ENCODE measurements at places on chromosomes 6 and 20.
A peak's percentile ranks its signal among the peaks of the same experiment; 100 is the strongest.

GRCh38 chr6:95784869-95785268 lies 207.5 kb downstream of the MANEA start:
- DNase-seq = no peak

DNA sequence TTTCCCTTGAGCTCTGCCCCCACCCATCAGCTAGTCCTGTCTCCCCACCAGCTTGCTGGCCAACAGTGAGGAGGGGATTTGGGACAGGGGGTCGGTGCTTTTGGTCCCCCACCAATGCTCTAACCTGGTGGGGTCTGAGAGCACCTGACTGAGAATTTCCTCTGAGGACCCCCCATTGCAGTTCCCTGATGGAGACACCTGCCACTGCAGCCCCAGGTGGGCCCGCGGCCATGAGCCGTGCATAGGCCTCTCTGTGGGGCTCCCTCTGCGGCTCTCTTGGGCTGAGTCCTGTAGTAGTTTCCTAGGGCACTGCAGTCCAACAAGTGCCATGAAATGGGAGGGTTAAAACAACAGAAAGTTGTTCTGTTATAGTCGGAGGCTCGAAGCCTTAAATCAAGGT lies 172.2 kb upstream of the SNX9 start:
- DNase-seq = no peak

GRCh38 chr20:497979-498378 lies 35.6 kb upstream of the TBC1D20 start:
- DNase-seq = no peak

DNA sequence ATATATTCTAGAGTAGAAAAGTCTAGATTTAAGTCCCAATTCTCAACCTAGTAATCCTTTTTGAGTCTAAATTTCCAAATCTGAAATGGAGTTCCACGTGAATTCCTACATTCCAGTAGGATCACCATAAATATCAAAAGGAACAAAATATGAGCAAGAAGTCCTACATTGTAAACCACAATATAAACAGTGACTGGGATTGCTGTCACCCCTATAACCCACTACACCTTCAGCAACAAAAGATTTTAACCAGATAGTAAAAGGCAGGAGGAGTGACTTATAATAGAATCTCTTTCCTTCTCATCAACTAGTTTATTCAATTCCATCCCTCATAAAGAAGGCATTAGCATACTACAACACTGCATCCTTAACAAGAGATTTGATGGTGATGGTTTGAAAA lies 210.6 kb downstream of the KIF16B start:
- DNase-seq = no peak

DNA sequence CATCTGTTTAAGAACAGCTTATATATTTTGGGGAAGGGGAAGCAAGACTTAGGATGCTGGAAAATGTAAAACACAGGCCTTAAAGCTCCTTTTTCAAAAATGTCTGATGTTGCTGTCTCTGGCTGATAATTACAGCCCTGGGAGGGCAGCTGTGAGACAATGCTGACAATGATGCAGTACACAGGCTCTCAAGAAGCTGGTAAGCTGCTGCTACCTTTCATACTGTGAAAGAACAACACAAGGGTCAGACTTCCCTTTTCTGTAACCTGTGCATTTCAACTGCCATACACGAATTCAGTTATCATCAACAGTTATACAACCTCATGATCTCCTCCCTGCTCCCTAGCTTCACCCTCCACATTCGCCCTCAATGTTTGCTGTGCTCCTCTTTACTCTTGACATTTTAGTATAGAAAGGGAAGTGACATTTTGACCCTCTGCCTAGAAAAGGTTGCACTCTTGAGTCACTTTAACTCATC lies 25.2 kb downstream of the MAP7 start:
- DNase-seq = no peak

- DNase-seq = peak; percentile 65
Measured at GRCh38 chr20:38893565-38894090, 32.6 kb upstream of the FAM83D start.

Data from stimulated activated CD4-positive, alpha-beta T cell treated with anti-CD3 and anti-CD28 coated beads, TNF-alpha, amount 100 ng/mL, for 48 hours (primary cell).